Panc1 (cell line): ENCODE measurements at places on chromosomes 6 and 20. TPM values are rescaled to one million over a fixed set of nuclear protein-coding genes. Genes with fewer than 3 reads are reported as not detected.

The CRISP3 gene
- not detected for total RNA-seq

DNA sequence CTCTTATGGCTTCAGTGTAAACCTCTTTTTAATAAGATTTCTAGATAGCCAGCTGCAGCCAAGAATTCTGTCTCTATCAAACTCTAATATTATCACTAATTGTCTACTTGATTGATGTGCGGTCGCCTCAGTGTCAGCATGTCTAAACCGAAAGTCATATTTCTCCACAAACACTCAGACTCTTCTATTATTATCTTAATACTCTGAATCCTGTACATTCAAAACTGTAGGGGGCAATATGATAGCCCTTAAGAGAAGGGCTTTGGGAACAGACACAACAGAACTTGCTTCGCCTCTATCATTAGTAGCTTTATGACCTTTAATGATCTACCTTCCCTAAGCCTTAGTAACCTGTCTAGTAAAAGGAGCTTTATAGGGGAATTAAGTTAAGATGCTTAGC is 379.7 kb upstream of the PTCHD4 start:
- DNase-seq, result no peak

- DNase-seq, result no peak
Measured at GRCh38 chr6:35192301-35192860, 21.4 kb upstream of the SCUBE3 start.

GRCh38 chr20:2125474-2126112 is 24.0 kb downstream of the STK35 start:
- no peak for DNase-seq

GRCh38 chr20:51305316-51306052 is 237.0 kb downstream of the NFATC2 start:
- no peak for DNase-seq
